ENCODE measurements at places on chromosomes 7 and 10.

GRCh38 chr10:110179220-110179619 lies 28.2 kb upstream of the MXI1 start:
- no peak for DNase-seq

GRCh38 chr10:118970770-118971169 lies 58.7 kb upstream of the NANOS1 start:
- no peak for DNase-seq

- no peak for DNase-seq
These were observed 21.0 kb downstream of the TM9SF3 start for GRCh38 chr10:96565774-96566173.

- DNase-seq, result no peak
These were observed 20.8 kb downstream of the PILRA start for GRCh38 chr7:100394077-100394476.

GRCh38 chr7:47422611-47423010 lies 159.3 kb downstream of the TNS3 start:
- no peak for DNase-seq

- DNase-seq, result no peak
These were observed 13.3 kb downstream of the GPR37 start for GRCh38 chr7:124752310-124752709.

DNA sequence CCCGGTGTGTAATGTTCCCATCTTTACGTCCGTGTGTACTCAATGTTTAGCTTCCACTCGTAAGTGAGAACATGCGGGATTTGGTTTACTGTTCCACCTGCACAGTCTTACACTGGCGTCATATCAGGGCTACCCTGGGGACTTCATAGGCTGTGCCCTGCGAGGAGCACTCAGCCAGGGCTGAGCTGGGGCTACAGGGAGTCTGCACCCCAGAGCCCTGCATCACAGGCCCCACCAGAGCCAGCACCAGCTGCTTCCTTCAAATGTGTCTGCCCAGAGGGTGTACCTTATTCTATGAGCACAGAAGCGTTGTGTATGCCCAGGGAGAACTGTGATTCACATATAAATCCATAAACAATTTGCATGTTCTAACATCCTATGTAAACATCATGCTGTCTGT lies 277.1 kb downstream of the TCERG1L start:
- no peak for DNase-seq

- DNase-seq, result no peak
These were observed 39.9 kb upstream of the PPP2R2D start for GRCh38 chr10:131860806-131861440.

DNA sequence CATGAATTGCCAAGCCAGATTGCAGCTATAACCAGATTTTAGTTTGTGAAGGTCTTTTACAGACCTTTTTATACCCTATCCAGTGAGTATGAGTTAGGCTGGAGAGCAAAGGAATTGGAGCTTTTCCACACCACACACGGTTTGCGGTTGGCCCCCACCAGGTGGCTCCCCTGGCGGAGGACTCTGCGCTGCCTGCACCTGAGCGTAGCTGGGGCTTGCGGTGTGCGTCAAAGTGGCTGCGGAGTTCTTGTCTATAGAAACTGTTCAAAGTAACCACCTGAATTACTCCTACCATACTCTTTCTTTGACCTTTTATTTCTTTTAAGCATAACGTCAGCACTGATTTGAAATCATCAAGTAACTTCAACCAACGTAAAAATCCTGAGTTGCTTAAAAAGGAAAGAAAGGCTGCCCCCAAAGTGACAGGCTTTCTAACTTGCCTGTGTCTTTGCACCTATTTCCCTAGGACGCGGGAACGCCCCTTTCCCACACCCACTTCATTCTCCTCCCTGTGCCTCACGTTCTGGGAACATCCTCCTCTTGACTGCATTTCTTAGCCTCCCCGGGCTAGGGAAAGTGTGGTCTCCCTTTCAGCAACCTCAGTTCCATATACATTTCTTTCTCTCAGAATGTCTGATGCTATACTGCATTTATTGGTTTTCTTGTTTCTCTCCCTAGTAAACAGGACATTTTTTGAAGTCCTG lies 47.6 kb upstream of the TMEM72 start:
- no peak for DNase-seq

DNA sequence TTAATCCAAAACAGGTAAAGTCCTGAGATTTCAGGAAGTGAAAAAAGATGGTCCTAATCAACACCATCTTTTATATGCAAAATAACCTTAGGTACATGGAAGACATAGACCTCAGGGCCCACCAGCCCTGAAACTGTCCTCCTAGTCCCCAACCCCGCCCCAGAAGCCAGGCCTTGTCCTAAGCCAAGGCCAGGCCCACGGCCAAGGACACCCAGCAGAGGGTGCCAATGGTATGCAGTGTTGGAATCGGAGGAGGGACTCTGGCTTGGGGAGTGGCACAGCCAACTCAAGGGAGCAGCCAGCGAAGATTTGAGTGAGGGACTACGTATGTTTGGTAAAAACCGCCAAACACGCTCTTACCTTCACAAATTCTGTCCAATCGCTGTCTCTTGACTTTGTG lies 96.7 kb downstream of the ZRANB1 start:
- no peak for DNase-seq

GRCh38 chr10:117092386-117092785 lies 45.7 kb downstream of the VAX1 start:
- no peak for DNase-seq
